Heart right ventricle (tissue), 16 donors: ENCODE measurements at places on chromosomes 11 and 22. TPM values are rescaled to one million over a fixed set of nuclear protein-coding genes. Genes with fewer than 3 reads are reported as not detected.

Gene OR52L1
- not detected for total RNA-seq

Gene FREY1
- total RNA-seq: 0.55 TPM

Gene SCUBE2
- 2.3 TPM for total RNA-seq

Gene ABCG4
- 1.3 TPM for total RNA-seq

Gene RFPL2
- total RNA-seq: not detected

Gene CECR2
- total RNA-seq: 6.3 TPM

Gene CRACR2B
- 20.6 TPM for total RNA-seq

Gene ABTB2
- 17.8 TPM for total RNA-seq

Gene SCGB1C1
- not detected for total RNA-seq

DNA sequence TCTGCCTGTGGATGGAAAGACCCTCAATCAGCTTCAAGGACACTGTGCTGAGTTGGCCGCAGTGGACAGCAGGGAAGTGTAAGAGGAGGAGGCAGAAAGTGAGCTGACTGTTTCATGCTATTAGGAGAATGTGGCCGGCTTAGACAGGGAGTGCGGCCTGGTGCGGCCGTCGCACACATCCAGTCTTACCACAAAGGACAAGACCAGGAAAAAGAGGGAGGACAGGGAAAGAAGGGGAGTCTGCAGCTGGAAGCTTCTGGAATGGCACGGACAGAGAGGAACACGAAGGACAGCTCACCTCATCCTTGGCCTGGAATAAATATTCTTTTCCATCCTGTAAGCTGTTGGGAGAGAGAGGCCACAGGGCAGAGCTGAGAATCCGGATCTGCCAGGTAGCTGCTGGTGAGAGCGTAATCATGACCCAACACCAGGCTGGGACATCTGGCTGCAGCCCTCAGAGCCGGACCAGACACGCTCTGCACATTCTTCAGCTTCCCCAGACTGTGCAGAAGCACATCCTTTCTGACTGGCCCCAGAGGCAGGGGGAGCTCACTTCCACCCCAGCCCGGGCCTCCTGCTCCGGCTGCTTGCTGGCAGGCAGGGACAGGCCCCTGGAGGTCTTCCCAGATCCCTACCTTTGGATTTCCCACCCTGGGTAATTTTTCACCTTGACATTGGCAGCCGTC lies 8.6 kb upstream of the RBM4B start:
- no peak for DNase-seq

GRCh38 chr22:30453731-30454510 lies 17.9 kb downstream of the SEC14L3 start:
- no peak for DNase-seq

GRCh38 chr11:58318532-58318931 lies 40.3 kb downstream of the OR5B17 start:
- DNase-seq: no peak

- no peak for DNase-seq
Measured at GRCh38 chr11:20611892-20612291, 12.5 kb downstream of the SLC6A5 start.

DNA sequence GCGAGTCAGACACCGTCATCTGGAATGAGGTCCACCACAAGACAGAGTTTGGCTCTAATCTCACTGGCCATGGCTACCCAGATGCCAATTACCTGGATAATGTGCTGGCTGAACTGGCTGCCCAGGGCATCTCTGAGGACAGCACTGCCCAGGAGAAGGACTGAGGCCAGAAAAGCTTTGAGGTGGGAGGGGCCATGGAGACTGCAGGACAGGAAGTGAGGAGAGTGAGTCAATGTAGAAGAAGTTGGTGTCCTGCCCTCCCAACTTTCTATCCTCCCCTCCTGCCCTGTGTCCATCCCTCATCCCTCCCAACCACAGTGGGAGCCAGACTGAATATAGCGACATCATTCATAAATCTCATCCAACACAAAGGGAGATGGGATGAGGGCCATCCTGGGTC lies 8.0 kb downstream of the MPEG1 start:
- no peak for DNase-seq

DNA sequence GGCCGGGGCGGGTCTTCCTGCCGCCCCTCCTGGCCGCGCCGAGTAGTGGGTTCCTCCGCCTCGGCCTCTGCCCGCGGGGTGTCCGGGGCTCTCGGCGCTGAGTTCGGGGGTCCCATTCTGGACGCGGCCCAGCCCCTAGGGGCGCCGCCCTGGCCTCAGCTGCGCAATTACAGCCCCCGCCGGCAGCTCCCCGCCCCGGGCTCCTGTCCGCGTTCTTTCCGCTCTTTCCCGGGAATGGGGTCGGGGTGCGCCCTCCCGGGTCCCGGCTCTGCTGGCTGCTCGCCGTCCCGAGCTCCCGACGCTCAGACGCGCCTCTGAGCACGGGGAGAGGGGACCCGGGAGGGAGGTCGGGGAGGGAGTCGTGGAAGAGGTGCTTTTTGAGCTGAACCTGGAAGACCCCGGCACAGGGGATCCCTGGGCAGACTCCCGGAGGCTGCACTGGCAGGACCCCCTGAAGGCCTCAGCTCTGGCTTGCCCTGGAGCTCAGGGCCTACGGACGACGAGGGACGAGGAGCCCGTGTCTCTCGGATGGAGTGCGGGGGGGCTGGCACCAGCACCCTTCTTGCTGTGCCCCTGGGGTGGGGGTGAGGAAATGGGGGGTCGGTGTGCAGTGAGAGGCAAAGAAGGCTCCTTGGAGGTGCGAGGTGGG lies 558 bp downstream of the TSPAN4 start:
- DNase-seq: no peak

GRCh38 chr11:110908401-110909105 lies 196.3 kb upstream of the ARHGAP20 start:
- no peak for DNase-seq

GRCh38 chr11:94941131-94941530 lies 32.2 kb downstream of the CWC15 start:
- no peak for DNase-seq
